ENCODE measurements at places on chromosomes 6 and 20. TPM values are rescaled to one million over a fixed set of nuclear protein-coding genes. Genes with fewer than 3 reads are reported as not detected.

The PAX1 gene
- not detected for polyA plus RNA-seq

The SLCO4A1 gene
- 0.84 TPM for polyA plus RNA-seq

The TXLNB gene
- polyA plus RNA-seq: 0.36 TPM

The HTR1B gene
- polyA plus RNA-seq: 1.5 TPM

The GABRR1 gene
- not detected for polyA plus RNA-seq

The STMND1 gene
- polyA plus RNA-seq: 0.06 TPM

The GRM1 gene
- polyA plus RNA-seq: 0.03 TPM

The RNF8 gene
- polyA plus RNA-seq: 18.8 TPM

The APCDD1L gene
- polyA plus RNA-seq: 0.18 TPM

DNA sequence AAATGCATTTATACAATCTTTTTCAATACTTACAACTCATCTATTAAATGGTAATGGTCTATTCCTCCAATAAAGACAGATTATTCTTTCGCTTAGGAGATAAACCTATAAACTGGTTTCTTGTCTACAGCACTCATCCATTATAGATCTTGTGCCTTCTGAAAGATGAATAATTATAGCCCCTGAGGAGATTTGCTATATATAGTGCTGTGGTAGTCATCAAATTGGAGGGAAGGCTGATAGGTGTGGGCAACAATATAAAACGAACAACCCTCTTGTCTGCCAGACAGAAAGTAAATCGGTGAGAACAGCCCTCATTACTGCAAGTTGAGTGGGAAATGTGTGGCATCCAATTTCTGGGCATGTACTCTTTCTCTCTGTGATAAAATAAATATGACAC, 292.5 kb upstream of the CNR1 start:
- DNase-seq: no peak

DNA sequence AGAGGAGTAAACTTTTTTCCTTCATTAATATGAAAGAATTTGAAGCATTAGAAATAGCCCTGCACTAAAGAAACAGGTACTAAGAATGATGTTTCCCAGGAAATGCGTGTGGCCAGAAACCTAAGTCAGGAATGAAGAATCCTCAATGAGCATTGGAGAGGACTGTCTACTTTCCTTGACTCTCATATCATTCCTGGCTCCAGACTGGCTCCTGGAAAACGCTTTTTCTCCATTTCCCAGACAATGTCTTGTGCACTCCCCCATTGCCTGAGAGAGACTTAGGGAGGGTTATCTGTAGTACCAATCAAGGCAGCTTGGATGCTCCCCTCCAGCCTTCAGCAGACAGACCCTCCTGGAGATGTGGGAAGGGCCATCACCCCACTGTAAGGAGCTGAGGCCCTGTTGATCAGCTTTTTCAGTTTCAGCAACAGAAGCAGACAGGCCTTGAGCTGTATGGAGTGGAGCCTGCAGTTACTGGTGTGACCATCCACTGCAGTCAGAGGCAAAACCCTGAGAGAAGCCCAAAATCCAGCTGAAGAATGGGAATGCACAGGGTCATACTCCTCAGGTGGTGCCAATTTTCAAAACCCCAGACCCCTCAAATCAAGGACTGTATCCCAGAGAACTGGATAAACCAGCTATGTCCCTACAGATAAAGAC, 127.3 kb upstream of the NT5E start:
- DNase-seq: no peak

GRCh38 chr6:167746390-167746907, 80.3 kb upstream of the AFDN start:
- no peak for DNase-seq

DNA sequence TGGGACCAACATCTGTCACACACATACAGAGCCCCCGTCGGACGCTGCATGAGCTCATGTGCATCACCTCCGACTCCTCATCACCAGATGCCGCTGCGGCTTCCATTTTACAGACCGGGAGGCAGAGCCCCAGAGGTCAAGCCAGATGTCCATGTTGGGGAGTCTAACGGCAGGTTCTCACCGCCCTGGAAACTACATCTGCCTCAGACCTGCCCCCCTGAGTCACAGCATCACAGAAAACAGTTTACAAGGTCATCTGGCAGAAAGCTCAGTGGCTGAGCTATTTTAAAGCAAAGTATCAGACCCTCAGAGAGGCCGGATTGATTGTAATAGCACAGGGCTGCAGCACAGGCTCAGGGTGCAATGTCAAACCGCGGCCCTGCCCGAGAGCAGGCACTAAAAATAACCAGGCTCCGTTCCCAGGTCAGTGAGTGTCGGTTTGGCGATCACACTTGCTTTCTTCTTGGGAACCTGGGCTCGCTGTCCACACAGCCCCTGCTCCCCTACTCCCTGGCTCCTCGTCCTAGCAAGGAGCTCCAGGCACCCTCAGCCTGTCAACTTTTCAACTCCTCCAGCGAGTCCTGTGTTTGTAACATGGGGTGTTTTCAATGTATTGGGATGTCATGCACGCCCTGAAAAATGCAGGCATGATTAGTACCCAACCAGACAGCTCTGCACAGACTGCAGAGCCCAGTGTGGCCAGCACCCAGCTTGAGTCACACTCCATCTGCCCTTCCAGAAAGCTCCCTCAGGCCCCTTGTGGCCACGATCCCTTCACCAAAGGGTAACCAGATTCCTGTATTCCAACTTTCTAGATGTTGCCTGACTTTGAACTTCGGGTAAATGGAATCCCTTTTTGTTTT, 264.5 kb downstream of the CDH4 start:
- peak; percentile 49 for DNase-seq

GRCh38 chr6:51913265-51913664, 174.1 kb downstream of the PKHD1 start:
- no peak for DNase-seq

DNA sequence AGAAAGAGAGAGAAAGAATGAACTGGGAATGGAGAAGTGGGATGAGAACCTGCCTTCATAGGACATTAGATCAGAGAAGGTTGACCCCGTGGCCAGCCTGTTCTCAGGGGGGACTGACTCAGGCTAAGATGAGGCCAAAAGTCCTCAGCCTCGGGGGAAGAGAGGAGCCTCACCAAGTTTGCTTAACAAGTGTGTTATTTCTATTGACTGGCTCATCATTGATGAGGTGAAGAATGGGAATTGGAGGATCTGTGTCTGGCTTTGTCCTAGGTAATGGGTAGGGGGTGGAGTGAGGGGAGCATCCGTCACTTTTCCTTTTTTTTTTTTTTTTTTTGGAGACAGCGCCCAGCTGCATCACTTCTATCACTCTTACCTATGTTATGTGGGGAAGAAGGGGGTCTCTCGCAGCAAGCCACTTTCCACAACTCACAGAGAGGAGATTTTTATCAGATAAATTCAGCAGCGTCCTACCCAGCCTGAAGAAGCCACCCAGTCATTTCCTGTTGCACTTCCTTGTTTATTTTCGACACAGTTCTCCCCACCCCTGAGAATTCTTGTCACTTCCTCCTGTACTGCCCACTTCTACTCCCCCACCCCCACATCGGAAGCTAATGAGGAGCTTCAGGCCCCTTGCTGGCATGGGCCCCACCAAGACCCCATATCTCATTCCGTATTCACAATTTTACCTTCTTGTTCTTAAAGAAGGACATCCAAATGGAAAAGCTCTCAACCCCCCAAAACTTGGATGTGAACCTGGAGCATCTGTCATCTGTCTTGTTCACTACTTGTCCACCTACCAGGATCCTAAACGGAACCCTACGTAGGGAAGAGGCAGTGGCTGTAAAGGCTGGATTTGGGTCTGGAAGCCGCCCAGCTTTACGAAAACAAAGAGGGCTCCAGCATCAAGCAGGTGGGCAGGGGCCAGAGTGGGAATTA, 2.8 kb upstream of the RNASET2 start:
- no peak for DNase-seq

GRCh38 chr6:113882336-113883022, 25.3 kb downstream of the MARCKS start:
- DNase-seq: no peak

- DNase-seq: no peak
Observed at GRCh38 chr6:34226731-34227586, 9.7 kb upstream of the HMGA1 start.

GRCh38 chr6:134318236-134318973, 493 bp upstream of the SGK1 start:
- DNase-seq: no peak

DNA sequence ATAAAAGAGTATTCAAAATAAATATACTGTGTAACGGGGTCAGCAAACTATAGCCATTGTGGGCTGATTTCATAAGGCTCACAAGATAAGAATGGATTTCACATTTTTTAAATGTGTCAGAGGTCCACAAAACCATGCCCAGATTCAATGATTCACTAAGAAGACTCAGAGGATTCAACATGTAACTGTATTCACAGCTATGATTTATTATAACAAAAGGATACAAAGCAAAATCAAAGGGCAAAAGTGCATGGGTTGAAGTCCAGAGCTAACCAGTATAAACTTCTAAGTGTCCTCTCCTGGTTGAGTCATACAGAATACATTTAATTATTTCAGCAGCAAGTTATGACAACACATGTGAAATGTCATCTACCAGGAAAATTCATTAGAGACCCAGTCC, 49.2 kb downstream of the TBC1D32 start:
- DNase-seq: peak; percentile 90

- DNase-seq: no peak
Observed at GRCh38 chr20:61986762-61987321, 78.8 kb downstream of the TAF4 start.

GRCh38 chr6:42841844-42842584, 37.4 kb upstream of the RPL7L1 start:
- no peak for DNase-seq

DNA sequence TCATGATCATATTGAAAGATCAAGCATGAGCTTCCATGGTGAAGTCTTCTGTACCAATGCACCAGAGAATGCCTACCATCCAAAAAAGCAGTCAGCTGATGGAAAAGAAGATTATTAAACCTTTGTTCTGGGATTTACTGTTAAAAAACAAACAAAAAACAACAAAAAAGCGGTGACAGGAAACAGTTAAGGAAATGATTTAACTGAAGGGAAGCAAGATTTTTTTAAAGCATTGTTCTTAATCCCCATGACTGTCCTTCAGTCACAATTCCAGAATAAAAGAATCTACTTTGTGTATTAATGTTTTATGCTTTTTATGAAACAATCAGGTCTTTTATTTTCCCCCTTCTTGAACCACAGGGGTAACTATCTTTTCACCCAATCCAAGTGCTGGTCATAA, 23.9 kb downstream of the FAM162B start:
- no peak for DNase-seq

- peak; percentile 5 for DNase-seq
Observed at GRCh38 chr6:76697585-76697984, 625.1 kb upstream of the IMPG1 start.

GRCh38 chr6:71419217-71420094, 130.8 kb downstream of the OGFRL1 start:
- DNase-seq: no peak

DNA sequence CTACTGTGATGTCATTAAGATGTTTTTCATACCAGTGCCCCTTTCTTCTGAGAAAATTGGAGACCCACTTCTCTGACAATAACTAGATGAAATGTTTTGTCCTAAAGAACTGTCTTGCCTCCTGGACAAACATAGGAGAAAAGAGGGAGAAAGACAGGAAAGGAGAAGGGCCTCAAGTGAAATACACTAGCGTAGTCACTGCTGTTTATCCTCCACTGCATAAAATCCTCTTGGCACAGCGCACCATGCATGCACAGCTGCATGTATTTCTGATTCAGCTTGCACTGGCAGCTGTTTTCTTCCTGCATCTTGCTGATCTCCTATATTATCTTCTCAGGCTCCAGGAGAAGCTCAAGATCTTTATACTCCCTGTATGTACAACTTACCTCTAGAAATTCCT, 158.0 kb upstream of the BMP5 start:
- DNase-seq: no peak

DNA sequence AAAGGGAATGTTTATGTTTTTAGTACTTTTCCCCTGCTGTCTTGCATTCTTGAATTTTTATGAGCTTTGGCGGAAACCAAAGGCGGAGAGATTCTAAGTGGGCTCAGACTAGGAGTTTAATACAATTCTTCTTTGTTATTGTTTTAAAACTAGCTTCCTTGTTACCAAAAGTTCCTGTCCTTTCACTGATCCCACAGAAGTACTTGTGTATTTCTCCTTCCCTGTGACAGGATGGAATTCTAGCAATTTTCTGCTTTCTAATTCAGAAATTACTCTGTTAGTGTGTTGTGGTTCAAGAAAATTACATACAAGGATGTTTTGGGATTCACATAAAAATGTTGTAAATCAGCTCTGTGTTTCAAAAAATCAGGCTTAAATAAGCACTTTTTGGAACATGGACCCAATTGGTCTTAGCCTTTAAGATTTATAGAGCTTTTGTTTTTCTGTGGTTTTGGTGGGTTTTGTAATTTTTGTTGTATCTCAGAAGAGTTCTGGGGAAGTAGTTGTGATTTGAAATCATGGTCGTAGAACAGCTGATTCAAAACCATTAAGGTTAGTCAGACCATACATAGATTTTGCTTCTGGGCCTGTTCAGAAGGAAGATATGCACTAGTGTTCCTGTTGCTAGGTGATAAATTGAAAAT, 17.6 kb upstream of the CTAGE9 start:
- DNase-seq: peak; percentile 74

GRCh38 chr6:35400111-35400510, 52.0 kb upstream of the FANCE start:
- DNase-seq: no peak

DNA sequence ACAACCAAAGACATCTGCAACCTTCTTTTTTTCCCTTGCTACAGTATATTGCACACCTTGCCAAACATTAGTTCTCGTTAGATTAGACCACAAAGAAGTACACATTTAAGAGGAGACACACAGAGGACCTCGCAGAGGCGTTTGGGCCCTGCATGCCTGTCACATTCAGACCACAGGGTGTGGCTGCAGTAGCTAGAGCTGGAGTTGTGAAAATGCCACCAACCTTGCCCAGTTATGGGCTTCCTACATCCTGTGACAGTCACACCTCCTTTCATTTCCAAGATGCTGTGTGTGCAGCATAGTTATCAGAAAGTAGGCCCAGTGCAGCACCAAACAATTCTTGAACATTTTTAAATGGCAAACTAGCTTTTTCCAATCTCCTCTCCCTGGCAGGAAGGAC, 2.4 kb downstream of the SYNE1 start:
- DNase-seq: no peak

GRCh38 chr6:87183687-87184086, 28.3 kb downstream of the ZNF292 start:
- peak; percentile 60 for DNase-seq

GRCh38 chr6:139871803-139872510, 497.5 kb upstream of the CITED2 start:
- DNase-seq: no peak

DNA sequence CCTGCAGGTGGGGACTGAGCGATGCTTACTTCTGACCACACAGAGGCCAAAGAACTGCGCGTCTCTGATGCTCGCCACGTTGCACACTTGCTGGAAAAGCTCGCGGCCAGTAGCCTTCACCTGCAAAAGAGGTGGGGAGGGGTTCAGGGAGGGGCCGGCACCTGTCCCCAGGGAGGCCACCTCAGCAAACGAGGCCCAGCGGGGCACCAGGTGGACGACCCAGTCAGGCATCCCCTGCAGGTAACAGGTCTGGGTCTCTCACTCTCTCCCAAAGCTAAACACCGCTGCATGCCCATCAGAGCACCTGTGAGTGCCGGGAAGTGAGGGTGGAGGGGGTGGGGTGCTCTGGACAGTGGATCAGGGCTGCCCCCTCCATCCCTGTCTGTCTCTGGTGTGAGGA, 3.8 kb downstream of the FRMD1 start:
- no peak for DNase-seq

GRCh38 chr6:91438570-91438969, 851.7 kb upstream of the MAP3K7 start:
- peak; percentile 56 for DNase-seq

GRCh38 chr6:4805553-4806336, 29.5 kb downstream of the CDYL start:
- peak; percentile 48 for DNase-seq
